ENCODE measurements at places on chromosomes 1 and 21. TPM values are rescaled to one million over a fixed set of nuclear protein-coding genes. Genes with fewer than 3 reads are reported as not detected.

GRCh38 chr1:215166886-215167285 is 84.3 kb downstream of the KCNK2 start:
- no peak for DNase-seq
- no peaks in the 10 kb centered on the region for H3K27me3 ChIP-seq
- no peaks in the 10 kb centered on the region for H3K36me3 ChIP-seq
- no peak overlapping the region for H3K27ac ChIP-seq

GRCh38 chr1:153619171-153619570 is 3.0 kb upstream of the S100A14 start:
- H3K27me3 ChIP-seq, result no peaks in the 10 kb centered on the region
- no peak for DNase-seq
- no peaks in the 10 kb centered on the region for H3K4me1 ChIP-seq
- H3K27ac ChIP-seq, result no peak overlapping the region

DNA sequence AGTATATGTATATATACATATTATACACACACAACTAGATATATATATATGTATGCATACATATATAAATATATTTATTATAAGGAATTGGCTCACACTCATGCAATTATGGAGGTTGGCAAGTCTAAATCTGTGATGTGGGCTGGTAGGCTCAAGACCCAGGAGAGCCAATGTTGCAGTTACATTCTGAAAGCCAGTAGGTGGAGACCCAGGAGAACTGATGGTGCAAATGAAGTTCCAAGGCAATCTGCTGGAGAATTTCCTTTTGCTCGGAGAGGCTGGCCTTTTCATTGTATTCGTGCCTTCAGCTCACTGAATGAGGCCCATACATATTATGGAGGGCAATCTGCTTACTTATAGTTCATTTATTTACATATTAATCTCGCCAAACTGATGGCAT is 9.4 kb downstream of the IVL start:
- no peaks in the 10 kb centered on the region for H3K36me3 ChIP-seq
- H3K27ac ChIP-seq, result no peak overlapping the region
- H3K27me3 ChIP-seq, result no peaks in the 10 kb centered on the region

DNA sequence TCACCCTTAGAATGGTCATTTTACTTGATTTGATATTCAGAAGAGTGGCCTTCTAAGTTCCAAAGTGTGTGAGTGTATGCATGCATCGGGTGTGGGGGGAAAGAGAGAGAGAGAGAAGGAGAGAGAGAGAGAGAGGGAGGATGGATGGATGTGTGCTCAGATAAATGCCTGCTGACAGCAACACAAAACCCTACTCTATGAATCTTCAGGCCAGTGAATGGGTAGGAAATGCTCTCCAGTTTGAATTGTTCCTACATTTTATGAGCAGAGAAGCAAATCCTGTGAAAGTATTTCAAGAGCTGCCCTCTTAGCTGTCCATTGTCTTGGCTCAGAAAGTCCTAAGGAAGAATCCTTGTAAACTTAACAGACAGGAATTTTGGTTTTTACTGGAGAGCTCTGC is 7.4 kb downstream of the JAM2 start:
- DNase-seq, result no peak
- no peaks in the 10 kb centered on the region for H3K4me1 ChIP-seq
- no peak overlapping the region for H3K27ac ChIP-seq
- H3K4me3 ChIP-seq, result no peak overlapping the region
- no peaks in the 10 kb centered on the region for H3K36me3 ChIP-seq

ERO1B gene
- total RNA-seq, result 2.7 TPM

- no peaks in the 10 kb centered on the region for H3K27me3 ChIP-seq
- DNase-seq, result no peak
- no peak overlapping the region for H3K4me3 ChIP-seq
These were observed 50.3 kb downstream of the CDC7 start for GRCh38 chr1:91550961-91551360.

FMO5 gene
- total RNA-seq, result 22.9 TPM

- no peak overlapping the region for H3K27ac ChIP-seq
- no peak for DNase-seq
- H3K4me1 ChIP-seq, result no peaks in the 10 kb centered on the region
These were observed 6.4 kb upstream of the C1orf21 start for GRCh38 chr1:184380468-184380867.

ARHGAP30 gene
- 5.3 TPM for total RNA-seq

DNA sequence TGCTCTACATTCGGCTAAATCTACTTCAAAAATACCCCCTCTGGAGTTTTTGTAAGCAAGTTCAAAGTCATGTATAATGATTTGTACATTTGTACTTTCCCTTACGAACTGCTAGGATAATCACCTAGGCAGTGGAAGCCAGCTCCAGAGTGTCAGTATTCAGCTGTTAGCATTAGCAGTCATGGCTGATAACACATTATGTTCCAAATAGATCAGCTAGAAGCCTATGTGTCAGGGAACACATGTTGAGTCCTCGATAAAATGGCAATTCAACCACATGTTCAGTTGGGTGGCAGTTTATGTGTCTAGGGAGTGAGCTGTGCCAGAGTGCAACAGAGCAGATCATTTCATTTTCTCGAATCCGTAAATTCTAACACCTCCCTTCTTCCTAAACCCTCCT is 65.8 kb upstream of the KRTAP11-1 start:
- H3K27ac ChIP-seq, result no peak overlapping the region
- H3K4me3 ChIP-seq, result no peak overlapping the region
- no peaks in the 10 kb centered on the region for H3K27me3 ChIP-seq
- no peaks in the 10 kb centered on the region for H3K36me3 ChIP-seq
- DNase-seq, result no peak
- no peaks in the 10 kb centered on the region for H3K4me1 ChIP-seq

TLCD4 gene
- 46.0 TPM for total RNA-seq

DNA sequence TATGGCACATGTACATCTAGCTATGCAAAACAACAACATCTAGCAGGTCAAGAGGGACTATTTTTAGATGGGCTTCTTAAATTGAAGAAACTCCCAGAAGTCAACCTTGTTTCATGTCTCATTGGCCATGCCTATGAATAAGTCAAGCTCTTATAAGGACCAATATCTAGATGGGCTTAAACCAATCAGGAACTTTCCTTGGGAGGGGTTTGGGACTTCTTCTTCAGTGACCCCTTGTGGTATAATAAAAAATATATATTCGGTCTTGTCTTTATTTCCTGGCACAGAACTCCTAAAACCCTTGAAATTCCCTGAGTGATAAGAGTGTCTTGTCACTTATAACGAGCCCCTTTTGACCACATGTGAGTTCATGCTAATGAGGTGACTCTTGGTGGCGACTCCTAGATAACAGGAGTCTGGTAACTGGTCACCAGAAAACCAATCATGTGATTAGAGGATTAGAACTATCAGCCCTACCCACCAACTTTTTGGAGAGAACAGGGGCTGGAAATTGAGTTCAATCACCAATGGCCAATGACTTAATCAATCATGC is 218.3 kb downstream of the HHIPL2 start:
- H3K4me1 ChIP-seq, result no peaks in the 10 kb centered on the region
- no peak overlapping the region for H3K4me3 ChIP-seq
- no peaks in the 10 kb centered on the region for H3K36me3 ChIP-seq
- no peaks in the 10 kb centered on the region for H3K27me3 ChIP-seq
- no peak overlapping the region for H3K27ac ChIP-seq

TEDDM1 gene
- total RNA-seq, result not detected
